ENCODE measurements at places on chromosomes 2 and 18.

GRCh38 chr2:328761-329160 is 40.9 kb upstream of the ALKAL2 start:
- peak; percentile 6 for DNase-seq

- DNase-seq = peak; percentile 17
These were observed 86.0 kb downstream of the CDC42EP3 start for GRCh38 chr2:37585295-37585908.

DNA sequence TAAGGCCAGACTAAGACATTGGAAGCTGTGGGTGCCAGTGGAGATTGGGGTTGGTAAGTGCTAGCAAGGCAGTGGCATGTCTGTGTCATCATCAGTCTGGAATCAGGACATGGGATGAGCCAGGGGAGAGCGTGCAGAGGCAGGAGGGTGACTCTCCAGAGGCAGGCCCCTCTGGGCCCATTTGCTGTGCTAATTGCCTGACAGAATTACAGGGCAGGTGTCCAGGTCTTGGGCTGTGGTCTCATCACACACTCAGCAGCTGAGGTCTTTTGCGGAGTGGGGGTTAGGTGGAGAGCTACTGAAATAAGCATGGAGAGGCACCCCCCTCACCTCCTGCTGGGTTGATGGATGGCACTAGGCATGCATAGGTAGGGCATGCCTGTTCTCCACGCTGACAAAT is 57.4 kb downstream of the CELF4 start:
- DNase-seq = no peak

GRCh38 chr2:235347691-235348090 is 146.2 kb upstream of the AGAP1 start:
- DNase-seq = peak; percentile 85

- DNase-seq = no peak
These were observed 537 bp upstream of the ZC3H15 start for GRCh38 chr2:186485576-186485870.

GRCh38 chr18:74734013-74734444 is 136.4 kb downstream of the ZNF407 start:
- DNase-seq = no peak

DNA sequence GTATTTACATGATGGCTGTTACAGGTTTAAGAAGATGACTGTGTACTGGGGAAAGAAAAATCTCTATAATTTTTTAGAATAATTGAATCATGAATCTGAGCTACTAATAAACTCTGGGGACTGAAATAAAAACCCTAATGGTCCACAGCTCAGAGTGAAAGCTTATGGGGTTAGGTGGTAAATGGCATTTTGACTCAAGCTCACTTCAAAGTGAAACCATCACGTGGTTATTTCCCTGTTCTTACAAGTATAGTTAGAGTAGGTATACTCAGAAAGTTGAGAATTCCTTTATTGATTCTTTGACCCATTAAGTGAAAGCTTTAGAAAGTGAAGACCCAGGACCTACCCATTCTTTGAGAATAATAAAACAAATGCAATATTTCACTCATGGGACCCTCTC is 626.2 kb upstream of the SETBP1 start:
- DNase-seq = no peak

DNA sequence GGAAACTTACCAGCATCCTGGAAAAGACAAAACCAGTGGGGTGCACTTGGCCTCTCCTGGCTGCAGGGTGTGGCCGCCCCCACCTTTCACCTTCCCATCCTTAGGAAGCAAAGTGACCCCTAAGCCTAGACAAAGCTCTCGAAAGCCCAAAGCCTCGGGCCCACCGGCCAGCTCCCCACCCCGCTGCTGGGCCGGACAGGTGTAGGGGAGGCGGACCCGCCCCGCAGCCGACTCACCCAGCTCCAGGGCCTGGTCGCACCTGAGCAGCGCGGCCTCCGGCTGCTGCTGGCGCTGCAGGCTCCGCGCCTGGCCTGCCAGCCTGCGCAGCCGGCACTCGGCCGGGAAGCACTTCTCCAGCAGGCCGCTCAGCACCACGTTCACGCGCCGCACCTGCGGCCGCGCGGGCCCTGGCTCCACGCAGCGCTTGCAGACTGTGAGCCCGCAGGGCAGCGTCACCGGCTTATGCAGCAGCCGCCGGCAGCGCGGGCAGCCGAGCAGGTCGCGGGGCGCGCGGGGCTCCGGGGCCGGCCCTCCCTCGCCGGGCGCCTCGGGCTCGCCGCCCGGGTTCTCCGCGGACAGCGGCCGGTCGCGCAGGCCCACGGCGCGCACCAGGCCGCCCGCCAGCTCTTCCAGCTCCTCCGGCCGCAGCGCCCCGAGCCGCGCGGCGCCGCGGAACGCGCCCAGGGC is 979 bp downstream of the LONRF2 start:
- DNase-seq = no peak

DNA sequence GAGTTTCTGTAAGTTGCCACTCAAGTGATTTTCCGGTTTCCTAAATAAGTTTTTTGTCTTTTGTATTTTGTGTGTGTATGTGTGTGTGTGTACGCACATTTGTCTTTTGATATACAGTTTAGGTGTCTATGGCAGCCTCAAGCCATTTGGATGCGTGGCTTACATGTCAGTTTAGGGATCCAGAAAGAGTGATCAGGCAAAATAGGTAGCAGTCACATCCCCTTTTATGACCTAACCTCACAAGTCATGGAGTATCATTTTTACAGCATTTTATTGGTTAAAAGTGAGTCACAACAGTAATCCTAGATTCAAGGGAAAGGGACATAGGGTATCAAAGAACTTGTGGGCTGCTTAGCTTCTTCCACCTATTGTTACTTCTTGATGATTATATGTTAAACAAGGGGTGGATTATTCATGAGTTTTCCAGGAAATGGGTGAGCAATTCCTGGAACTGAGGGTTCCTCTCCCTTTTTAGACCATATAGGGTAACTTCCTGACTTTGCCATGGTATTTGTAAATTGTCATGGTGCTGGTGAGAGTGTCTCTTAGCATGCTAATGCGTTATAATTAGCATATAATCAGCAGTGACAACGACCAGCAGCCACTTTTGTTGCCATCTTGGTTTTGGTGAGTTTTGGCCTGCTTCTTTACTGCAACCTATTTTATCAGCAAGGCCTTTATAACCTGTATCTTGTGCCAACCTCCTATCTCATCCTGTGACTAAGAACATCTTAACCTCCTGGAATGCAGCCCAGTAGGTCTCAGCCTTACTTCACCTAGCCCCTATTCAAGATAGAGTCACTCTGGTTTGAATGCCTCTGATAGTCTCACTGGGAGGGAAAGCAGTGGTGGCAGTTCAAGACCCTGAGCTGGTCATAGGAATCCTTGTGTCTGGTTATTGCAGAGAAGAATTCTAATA is 8.6 kb upstream of the SOCS6 start:
- DNase-seq = no peak

DNA sequence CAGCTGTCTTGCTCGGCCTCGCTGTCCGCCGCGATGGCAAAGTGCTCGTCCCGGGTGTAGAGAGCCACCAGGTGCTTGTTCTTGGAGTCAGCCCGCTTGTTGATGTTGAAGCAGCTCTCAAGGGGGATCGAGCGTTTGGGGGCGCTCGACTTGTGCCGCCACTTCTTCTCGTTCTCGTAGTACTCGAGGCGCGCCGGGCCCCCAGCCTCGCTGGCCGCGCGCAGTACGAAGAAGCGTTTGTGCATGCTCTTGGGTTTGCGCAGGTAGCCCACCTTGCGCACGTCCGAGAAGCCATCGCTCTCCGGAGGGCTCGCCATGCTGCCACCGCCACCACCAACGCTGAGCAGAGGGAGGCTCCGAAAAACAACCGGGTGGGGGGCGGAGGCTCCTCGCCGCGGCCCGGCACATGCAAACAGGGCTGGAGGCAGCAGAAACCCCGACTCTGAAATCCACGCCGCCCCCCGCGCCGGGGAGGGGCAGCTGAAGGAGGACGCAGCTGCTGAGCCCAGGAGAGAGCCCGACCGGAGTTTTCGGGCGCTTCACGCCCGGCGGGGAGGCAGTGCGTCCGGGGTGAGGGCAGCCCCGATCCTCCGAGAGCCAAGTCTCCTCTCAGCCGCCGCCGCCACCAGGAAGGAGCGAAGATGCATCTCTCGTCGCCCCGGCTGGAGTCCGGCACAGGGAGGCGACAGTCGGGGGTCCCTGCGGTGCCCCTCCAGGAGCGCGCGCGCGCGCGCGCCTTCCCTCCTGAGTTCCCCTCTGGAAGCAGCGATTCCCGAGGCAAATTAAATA is 1.0 kb downstream of the IRS1 start:
- DNase-seq = no peak

- no peak for DNase-seq
These were observed 89.0 kb upstream of the SEC11C start for GRCh38 chr18:59050661-59051057.

GRCh38 chr2:12948961-12949353 is 232.2 kb downstream of the TRIB2 start:
- DNase-seq = no peak

DNA sequence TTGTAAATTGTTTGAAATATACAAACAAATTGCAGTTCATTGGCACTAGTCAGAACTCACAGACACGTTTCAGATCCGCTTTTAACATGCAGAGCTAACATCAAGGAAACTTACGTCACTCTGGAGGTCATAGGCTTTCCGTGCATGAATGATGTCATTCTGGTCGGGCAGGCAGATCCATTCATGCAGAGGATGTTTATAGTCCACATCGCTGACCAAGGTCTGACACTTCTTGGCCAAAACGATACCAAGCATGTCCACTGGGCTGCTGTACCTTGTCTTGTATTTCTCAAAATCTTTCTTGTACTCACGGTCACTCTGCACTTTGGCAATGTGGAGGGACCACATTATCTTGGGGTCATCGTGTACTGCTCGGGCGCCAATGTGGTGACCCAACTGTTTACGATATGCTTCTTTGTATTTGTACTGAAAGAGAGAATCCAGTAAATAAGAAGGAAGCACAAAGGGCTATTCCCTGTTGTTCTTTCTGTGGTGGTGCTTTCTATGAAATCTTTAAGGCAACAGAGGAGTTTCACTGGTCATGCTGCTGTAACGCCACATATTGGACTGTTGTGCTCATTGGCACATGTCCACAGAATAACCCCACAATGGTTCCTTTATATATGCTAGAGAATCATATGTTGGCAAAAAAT is 114.8 kb downstream of the NEB start:
- DNase-seq = peak; percentile 76

GRCh38 chr2:28055325-28055970 is 164.9 kb downstream of the BABAM2 start:
- DNase-seq = no peak

GRCh38 chr2:3427272-3427671 is 47.8 kb downstream of the TRAPPC12 start:
- no peak for DNase-seq

DNA sequence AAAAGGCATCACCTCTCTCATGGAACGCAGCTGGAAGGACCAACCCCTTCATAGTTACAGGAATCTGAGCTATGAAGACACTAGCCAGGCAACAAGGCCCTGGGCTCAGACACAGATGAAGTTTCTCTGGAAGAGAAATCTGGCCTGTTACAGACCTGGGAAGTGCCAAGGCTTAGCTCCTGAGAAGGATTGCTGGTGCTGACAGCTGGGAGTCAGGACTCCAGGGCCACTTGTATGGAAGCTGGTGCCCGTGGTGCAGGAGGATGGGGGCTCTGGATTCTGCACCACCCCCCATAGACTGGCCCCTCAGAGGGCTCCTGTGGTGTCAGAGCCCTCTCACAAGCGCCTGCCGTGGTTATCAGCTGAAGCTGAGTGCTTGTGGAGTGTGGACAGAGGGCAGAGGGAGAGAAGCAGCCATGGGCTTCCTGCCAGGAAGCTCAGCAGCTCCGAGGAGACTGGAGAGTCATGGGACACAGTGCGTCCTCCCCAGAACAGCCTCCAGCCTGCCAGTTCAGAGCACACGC is 87.3 kb upstream of the LCLAT1 start:
- DNase-seq = no peak

- DNase-seq = no peak
These were observed 741.3 kb upstream of the RAB6C start for GRCh38 chr2:129237966-129238725.

GRCh38 chr2:111157798-111158197 is 37.1 kb downstream of the BCL2L11 start:
- no peak for DNase-seq

DNA sequence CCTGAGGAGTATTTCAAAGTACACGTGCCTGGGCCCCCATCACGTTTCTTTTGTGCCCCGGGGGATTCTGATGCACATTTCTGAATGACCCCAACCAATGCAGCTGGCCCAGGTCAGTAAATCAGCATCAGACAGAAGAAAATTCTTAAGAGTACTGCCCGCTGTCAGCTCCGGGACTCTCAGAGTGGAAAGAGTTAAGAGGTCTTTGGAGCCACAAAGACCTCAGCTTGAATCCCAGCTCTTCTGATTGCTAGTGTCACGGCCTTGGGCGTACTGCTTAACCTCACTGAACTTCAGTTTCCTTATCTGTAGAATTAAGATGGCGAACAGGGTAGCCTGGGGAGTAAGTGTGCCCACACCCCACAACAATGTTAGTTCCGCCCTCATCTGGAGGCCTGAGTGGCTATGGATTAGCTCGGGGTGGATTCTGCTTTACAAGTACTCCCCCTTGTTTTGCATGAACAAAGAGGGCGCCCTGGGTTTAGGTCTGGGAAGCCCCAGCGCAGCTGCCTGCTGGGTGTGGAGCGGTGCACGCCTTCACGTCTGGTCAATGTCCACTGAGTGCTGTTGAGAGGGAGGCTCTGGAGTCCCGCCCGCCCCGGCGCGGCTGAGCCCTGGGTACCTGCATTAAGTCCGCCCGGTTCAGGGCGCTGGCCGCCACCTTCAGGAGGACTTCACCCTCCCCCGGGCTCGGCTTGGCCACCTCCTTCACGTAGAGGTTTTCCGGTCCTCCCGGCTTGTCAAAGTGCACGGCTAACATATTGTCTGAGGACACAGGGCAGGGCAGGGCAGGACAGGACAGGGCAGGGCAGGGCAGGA is 858 bp downstream of the TP53I3 start:
- DNase-seq = peak; percentile 8

DNA sequence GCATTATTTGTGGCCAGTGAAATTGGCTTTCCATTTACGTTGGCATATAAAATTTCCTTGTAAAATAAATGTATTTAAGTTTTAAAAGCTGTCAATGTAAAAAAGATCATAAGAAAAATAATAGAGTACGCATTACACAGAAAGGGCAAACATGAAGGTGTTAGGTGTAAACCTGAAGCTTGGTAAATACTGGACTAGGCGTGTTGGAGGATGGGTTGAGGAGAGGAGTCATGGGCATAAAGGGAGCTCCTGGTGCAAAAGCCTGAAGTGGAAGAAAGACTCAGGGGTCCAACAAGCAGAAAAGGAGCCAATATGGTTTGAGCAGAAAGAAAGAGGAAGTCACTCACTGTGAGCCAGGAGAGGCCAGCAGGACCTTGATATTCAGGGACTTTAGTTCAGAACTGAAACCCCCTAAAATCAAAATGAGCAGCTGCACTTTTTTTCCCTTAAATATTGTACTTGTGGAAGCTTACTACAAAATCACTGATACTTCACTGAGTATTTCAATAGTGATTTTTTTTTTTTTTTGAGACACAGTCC is 24.4 kb downstream of the SP5 start:
- DNase-seq = no peak

DNA sequence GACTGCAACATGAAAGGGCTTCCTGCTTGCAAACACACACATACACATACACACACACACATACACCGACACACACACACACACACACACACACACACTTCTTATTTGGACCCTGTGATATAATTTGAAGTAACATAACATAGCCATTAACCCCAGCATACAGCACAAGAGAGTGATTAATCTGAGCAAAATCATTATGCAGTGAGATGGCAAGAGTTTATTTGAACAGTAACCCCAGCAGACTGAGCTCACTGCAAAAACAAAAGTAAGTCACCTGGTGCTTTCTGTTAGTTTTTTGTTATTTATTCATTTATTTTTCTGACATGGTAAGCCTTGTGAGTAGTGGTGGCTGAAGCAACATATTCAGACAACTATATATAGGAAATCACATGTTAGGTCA is 93.7 kb downstream of the NOL4 start:
- DNase-seq = no peak

GRCh38 chr2:65636813-65637483 is 204.5 kb upstream of the SPRED2 start:
- no peak for DNase-seq
